G401 (cell line): ENCODE measurements at places on chromosomes 12 and 14.

DNA sequence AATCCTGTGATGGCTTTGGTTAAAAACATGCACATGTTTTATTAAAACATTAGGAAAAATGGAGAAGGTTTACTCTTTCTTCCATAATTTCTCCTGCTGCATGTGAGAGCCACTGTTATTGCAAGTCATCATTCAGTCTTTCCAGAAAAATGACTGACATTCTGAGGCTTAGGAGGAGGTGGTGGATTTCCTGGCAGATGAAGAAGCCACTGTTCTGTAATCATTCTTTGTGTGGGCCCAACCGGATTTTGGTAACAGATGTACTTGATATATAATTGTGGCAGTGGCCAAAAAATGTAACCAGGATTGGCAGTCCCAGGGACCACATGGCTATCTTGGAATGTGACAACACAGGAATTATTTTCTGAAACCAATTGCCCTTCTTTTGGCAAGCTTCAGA is 120.2 kb downstream of the DAAM1 start:
- DNase-seq, result peak; percentile 80

GRCh38 chr14:90610346-90611040 is 205.7 kb downstream of the TTC7B start:
- no peak for DNase-seq

- DNase-seq, result no peak
These were observed 2.7 kb upstream of the NFKBIA start for GRCh38 chr14:35407306-35407630.

GRCh38 chr12:2359725-2360629 is 307.2 kb downstream of the CACNA1C start:
- DNase-seq, result no peak

- no peak for DNase-seq
These were observed 81.7 kb downstream of the CPNE8 start for GRCh38 chr12:38823738-38824137.

DNA sequence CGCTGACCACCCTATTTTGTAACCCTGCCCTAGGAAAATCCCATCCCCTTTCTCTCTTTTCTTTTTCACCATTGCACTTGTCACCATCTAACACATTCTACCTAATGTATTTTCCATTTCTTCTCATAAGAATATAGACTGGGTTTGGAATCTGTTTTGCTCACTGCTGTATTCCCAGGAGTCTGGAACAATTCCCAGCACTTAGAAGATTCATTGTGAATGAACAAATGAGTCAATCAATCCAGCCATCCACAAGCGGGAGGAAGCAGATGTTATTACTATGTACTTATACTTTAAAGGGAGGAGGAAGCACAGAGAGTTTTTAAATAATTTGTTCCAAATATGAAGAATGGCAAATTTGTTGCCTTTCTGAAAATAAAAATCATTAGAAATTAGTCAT is 142.1 kb downstream of the KIF21A start:
- DNase-seq, result no peak

- no peak for DNase-seq
These were observed 62.8 kb upstream of the RFLNA start for GRCh38 chr12:124231980-124232653.

DNA sequence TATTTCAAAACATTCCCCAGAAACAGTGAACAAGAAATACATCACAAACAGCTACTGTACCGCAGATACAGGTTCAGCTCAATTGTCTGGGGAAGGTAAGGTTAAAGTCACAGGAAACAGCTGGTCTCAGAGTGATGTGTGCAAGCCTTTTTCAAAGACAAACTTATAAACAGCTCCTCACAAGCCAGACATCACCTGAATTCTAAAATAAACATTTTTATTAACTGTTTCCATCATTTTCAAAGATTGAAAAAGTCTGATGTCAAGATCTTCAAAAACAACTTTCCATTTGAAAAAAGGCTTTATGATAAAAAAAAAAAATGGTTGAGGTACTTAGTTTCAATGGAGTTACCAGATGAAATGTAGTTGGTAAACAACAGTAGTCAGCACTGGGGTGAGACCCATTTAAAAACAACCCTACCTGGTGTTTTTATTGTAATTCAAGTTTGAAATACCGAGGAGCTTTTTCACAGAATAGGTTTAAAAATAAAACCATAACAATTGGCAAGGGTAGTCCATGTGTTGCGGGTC is 4.0 kb downstream of the BTG1 start:
- DNase-seq, result no peak

GRCh38 chr14:72634691-72635616 is 258.9 kb downstream of the DPF3 start:
- DNase-seq, result no peak

- no peak for DNase-seq
These were observed 22.1 kb downstream of the MOK start for GRCh38 chr14:102282751-102283465.

GRCh38 chr14:58106446-58106845 is 45.6 kb downstream of the ARMH4 start:
- DNase-seq, result no peak

- no peak for DNase-seq
These were observed 174.1 kb upstream of the SFSWAP start for GRCh38 chr12:131536766-131537165.

DNA sequence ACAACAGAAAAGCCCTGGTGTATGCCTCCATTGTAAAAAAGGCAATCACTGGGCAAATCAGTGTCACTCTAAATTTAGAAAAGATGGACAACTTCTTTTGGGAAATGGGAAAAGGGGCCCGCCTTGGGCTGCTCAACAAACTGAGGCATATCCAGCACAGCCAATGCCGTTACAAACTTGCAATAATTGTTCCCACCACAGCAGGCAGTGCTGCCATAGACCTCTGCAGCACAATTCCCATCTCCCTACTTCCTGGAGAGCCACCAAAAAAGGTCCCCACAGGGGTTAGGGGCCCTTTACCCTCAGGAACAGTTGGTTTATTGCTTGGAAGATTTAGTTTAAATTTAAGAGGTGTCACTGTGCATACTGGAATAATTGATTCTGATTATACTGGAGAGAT is 16.4 kb upstream of the OR8S1 start:
- no peak for DNase-seq

DNA sequence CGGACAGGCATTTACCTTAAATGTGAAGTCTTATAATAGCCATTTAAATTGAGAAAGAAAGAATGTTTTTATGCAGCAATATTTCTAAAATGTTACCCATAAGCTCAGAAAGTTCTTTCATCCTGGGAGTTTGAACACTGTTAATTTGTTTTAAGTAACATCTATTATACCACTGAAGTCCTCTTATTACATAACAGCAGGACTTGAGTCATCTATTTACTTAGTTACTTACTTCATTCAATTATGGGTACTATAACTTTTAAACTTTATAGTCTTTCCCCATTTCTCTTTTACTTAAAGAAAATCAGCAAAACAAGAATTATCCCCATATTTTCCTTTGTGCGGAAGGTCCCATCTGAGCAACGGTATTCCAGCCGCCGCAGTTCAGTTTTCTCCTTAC is 473.1 kb downstream of the ETNK1 start:
- DNase-seq, result no peak

DNA sequence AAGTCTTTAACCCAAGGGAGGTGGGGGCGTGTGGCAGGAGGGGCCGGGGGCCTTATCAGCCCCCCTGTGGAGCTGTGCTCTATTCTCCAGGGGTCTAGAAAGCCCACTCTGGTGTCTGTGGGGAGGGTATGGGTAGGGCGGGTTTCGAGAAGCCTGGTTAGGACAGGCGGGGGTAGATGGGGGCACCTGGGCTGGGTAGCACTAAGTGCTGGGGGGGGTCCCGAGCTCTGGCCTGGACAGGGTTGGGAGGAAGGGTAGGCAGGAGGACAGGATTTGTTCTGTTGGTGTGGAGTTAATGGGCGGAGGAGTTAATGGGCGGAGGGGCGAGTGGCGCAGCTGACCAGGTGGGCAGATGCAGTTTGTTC is 2.0 kb downstream of the PACS2 start:
- no peak for DNase-seq

GRCh38 chr12:50627491-50627890 is 122.7 kb downstream of the DIP2B start:
- DNase-seq, result no peak

- DNase-seq, result peak; percentile 15
These were observed 61.9 kb downstream of the ZFP36L1 start for GRCh38 chr14:68730811-68731425.

DNA sequence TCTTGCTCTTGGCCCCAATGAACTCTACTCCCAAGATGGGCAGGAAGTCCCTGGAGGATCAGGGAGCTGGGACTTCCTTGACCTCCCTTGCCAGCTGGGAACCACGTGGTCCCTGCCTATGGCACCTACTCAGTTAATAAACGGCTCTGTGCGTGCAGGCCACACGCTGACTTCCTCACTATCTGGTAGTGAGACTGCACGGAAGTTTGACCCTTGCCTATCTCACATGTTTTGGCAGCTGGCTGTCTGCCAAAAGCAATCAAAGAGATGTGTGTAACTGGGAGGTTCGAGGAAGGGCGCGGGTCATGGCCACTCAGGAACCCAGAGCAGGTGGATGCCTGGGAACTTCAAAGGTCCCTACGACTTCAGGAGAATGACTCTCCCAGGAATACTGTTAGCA is 57.9 kb downstream of the RFLNA start:
- DNase-seq, result no peak

- DNase-seq, result no peak
These were observed 448.1 kb downstream of the BCAT1 start for GRCh38 chr12:24500831-24501230.

DNA sequence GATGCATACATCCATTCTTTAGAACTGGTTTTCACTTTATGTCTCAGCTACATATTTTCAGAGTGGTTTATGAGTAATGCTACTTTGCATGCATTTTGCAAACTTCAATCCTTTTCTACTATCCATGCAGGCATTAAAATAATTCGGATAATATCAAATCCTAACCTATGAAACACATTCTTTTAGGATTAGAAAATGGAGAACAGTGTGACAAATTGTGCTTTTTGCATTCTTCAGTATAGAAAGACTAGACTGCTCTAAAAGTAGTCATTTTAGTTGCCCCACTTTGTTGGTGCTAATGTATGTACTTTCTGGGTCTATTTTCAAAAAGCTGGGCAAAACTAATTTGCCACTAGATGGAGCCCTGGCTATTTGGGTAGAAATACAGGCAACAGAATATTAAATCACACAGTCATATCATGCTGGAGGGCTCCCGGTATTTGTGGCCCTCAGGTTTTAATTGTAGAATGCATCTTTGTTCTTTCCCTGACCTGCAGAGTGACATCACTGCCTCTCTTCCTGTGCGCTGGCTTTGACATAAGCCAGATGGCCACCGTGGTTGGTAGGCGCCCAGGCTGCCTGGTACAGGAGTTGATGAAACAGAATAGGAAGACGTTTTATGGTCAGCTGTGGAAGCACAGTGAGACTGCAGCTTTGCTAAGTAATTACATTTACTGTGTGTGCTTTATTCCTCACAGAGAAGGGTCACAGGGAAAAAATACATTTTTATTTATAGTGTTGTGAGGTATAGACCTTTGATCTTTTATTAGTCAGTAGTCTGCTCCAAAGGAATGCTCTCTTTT is 28.1 kb downstream of the MSRB3 start:
- DNase-seq, result peak; percentile 78

DNA sequence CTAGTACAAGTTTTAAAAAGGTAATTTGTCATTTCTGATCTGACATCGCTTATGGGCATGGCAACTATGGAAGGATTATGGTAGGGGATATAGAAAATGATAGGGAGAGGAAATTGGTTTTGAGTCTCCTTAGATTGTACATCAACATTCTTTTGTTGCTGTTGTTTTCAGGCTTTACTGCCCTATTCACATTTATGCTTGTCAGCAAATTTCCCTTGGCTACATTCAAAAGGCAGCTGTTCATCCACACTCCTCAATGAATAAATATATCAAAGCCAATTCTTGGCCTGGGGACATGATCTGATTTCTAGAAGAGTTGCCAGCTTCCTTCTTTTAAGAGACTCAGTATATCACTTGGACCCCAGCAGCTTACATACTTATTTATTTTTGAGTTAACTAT is 283.4 kb downstream of the CEP128 start:
- no peak for DNase-seq

- no peak for DNase-seq
These were observed 188.5 kb upstream of the PRMT8 start for GRCh38 chr12:3302401-3303041.

DNA sequence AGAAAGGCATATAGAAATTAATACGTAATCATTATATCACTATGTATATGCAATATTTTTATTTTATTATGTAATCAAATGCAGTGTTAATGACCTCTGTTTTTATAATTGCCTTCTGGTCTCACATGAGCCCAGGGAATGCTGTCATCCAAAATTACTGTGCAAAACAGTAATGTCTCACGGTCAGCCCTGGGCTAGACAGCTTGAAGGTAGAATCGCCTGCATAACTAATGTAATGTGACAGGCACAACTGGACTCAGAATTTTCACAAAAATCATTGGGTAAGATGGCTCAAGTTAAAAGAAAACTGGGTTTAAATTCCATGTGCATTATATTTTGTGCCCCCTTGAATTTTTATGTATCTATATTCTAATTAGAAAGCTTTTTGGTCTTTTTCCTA is 293.3 kb downstream of the PPFIA2 start:
- DNase-seq, result peak; percentile 64

DNA sequence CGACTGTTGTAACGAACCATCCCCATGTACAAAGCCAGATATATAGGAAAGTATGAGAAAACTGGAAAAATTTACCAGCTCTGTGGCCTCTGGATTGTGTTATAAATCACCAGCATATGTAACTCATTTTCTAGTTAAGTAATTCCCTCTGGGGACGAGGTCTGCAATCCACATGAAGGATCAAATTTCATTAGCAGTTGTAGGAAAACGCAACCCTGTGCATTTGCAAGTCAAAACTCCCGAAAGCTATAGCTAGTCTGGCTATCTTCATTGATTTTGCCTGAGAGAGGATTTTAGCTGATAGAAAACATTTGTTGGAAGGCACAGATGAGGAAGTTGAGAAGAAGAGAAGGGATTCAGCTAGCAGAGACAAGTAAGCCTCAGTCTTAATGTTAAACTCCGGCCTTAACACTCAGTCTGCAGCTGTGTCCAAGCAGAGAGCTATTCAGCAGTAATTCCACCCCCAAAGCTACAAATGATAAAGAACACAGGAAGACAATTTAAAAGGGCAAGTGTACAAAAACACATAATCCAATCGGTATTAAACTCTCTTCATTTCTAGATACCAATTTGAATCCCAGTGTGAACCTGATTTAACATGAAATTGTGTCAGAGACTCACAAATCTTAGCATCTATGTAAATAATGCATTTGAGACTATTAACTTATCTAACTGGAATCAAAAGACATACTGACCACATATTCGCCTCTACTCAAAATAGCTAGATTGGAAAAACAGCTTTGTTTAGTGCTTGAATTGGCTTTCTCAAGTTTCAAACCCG is 54.2 kb upstream of the CERS5 start:
- peak; percentile 61 for DNase-seq

DNA sequence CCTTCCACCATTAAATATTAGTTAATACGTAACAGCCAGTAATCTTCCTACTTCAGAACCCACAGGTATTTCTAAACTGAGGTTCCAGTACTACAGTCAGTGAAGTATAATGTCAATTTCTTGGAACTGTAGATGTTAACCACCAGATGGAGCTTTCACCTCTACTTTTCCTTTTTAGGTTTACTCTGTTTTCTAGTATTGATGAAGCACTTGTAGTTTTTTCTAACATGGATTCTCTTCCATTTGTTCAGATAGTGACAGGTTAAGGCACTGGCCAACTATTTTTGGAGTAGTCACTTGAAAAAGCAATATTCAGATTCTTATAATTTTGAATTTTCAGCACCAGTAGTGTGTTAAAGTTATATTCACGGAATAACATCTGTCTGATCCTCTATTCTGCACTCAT is 4.6 kb upstream of the SEC23A start:
- DNase-seq, result peak; percentile 20
